ENCODE measurements at places on chromosomes 12 and 14. TPM values are rescaled to one million over a fixed set of nuclear protein-coding genes. Genes with fewer than 3 reads are reported as not detected.

SYCP3 gene
- not detected for total RNA-seq

TRAFD1 gene
- total RNA-seq, result 18.9 TPM

CFAP54 gene
- total RNA-seq, result 0.38 TPM

ANKRD52 gene
- total RNA-seq, result 20.3 TPM

DTD2 gene
- 7.6 TPM for total RNA-seq

GPR84 gene
- total RNA-seq, result 0.55 TPM

PLEKHG7 gene
- not detected for total RNA-seq

DNA sequence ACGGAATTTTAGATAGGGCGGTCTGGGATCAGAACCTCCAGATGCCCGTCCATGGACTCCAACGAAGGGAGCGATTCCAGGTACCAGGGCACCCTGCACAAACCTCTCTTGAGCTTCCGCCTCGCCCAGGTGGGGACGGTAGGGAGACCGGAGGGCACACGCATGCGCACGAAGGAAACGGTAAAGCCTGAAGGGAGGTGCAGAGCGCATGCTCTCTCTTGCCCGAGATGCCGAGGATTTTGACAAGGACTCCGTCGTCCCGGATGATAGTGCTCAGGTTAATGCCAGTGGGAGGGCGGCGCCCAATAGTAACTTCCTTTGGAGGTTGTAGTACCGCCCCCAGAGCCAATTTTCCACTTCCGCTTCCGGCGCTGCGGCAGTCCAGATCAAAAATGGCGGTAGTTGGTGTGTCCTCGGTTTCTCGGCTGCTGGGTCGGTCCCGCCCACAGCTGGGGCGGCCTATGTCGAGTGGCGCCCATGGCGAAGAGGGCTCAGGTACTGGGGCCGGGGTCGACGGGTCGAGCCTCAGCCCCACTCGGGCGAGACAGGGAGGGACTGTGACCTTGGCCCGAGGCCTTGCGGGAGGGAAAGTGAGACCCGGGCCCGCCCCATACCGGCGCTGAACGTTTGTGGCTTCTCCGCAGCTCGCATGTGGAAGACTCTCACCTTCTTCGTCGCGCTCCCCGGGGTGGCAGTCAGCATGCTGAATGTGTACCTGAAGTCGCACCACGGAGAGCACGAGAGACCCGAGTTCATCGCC is at the start of gene COX6A1:
TSS of gene COX6A1 (plus strand) at position 379 of the 760 bp plus-strand sequence. CDS start at position 393, 14 bp downstream.
- DNase-seq, result peak; percentile 97

DNA sequence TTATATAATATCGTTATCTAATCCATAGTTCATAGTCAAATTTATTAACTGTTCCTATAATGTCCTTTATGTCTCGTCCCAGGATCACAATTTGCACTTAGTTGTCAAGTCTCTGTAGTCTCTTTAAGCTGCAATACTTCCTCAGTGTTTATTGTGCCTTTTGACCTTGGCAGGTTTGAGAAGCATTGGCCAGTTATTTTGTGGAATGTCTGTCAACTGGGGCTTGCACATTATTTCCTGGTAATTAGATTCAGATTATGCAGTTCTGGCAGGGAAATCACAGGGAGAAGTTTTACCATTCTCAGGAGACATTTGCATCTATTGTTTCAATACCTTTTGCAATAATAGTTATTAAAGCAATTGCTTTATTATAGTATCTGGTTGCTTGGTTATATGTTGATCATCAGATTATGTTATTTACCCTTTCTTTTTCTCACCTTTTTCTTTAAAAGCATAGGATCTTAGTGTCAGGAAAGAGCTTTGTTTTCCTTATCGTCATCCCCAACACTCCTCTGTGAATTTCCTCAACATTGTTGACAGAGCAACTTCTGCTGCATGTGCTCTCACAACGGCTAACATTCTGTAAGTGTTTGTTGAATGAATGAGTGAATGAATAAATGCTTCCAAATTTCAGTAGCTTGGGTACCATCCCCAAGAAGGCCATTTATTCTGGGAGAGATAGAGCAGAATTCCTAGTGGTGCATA is 3.7 kb upstream of the ART4 start:
- no peak for DNase-seq

DNA sequence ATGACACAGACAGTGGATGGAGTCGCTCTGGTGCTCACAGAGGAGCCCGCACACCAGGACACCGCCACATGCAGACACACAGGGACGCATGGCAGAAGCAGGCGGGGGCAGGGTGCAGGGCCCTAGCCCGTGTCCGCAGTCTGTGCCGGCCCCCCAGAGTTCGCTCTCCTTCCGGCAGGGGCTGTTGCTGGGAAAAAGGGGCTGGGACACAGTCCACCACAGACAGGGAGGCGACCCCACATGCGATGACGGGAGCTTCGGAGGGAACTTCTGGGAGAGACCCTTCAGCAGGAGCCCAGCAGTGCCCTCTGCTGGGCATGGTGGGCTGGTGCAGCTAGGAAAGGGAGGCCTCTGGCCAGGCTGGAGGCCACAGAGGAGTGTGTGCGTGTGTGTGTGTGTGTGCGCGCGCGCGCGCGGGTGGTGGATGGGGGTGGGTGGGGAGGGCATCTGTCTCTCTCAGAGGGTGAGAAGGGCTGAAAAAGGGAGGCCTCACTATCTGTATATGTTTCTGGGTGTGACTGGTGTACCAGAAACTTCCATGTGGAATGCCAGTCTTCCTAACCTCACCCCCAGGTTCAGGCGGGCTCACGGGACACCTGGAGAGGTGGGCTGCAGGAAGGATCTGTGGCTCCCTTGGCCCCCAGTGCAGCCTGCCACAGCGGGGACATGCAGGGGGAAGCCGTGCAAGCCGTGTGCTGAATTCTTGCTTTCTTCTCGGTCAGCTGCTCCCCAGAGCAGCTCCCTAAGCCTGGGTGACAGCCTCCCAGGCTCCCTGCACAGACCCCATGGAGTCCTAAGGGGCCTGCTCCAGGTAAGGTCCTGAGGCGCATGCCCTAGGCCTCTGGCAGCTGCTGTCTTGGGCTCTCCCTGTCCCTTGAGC is 60.7 kb downstream of the PLEKHG3 start:
- peak; percentile 75 for DNase-seq

- no peak for DNase-seq
Measured at GRCh38 chr12:57852200-57852599, 5.7 kb upstream of the CTDSP2 start.

- DNase-seq, result no peak
Measured at GRCh38 chr14:65910108-65910786, 497.7 kb downstream of the FUT8 start.

DNA sequence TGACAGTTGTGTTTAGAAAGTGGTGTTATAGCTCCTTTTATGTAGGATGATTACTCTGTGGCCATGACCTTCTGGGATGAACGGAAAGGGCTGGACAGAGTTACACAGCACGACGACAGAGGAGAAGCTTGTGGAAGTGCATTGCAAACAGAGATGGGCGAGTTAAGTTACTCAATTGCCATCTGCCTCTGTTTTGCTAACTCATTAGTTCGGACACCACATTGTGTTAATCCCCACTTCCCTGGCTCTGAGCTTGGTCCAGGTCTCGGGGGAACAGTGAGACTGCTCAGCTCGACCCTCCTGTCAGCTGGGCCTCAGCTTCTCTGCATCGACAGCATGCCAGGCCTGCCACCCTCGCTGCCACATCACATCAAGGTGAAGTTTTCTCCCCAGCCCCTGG is 408.0 kb downstream of the ZFP36L1 start:
- no peak for DNase-seq

DNA sequence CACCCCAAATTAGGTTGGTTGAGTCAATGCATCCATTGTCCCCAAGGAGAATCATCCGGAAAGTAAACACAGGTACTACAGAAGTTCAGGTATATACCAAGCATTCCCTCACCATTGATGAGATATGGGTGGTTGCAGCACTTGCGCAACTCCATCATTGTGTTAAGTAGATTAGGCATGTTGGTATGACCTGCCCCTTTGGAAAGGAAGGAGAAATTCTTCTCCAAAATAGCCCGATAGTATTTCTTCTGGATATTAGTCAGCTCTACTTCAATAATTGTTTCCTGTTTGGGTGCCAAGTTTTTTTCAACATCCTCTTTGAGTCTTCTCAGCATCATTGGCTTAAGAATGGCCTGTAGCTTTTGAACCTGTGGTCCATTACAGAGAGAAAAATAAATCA is 21.3 kb upstream of the SUPT16H start:
- DNase-seq, result no peak

- no peak for DNase-seq
Measured at GRCh38 chr12:101021442-101021841, 188.6 kb downstream of the SLC5A8 start.

GRCh38 chr12:28578361-28578760 is 388.1 kb downstream of the CCDC91 start:
- no peak for DNase-seq

DNA sequence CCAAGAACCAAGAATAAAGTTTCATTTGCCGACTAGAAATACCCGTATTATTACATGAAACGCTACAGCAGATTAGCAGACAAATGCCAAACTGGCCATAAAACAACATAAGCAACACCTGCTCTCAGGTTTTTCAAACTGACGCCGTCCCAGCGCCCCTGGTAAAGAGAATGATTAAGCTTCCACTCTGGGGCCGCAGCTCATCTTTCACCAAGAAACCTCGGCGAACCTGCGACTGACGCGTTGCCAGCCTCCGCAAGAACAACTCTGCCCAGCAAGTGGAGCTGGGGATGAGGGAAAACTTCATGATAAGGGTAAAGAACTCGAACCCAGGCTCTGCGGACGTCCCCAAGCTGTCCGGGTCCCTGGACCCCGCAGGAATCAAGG is 530 bp downstream of the ARL1 start:
- DNase-seq, result no peak

DNA sequence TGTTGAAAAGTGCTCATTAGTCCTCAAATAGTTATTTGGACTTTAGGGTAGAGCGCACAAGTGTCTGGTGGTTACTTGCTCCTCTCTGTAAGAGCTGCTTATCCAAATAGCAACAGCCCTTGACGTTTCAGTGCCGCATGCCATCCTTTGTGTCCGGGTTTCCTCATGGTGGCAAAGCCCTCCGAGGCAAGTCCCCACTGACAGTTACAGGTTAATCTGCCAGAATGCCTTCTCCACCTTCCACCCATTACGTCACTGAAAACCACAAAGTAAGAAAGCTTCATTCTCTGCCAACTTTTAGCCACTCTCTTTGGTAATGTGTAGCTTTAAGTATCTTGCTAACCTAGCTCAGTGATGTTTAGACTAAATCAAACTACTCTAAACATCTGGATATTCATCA is 78.6 kb downstream of the POLR3B start:
- DNase-seq, result no peak
